ENCODE measurements at places on chromosomes 5 and 9.

GRCh38 chr5:59209758-59210359, 627.0 kb downstream of the RAB3C start:
- no peak for DNase-seq

DNA sequence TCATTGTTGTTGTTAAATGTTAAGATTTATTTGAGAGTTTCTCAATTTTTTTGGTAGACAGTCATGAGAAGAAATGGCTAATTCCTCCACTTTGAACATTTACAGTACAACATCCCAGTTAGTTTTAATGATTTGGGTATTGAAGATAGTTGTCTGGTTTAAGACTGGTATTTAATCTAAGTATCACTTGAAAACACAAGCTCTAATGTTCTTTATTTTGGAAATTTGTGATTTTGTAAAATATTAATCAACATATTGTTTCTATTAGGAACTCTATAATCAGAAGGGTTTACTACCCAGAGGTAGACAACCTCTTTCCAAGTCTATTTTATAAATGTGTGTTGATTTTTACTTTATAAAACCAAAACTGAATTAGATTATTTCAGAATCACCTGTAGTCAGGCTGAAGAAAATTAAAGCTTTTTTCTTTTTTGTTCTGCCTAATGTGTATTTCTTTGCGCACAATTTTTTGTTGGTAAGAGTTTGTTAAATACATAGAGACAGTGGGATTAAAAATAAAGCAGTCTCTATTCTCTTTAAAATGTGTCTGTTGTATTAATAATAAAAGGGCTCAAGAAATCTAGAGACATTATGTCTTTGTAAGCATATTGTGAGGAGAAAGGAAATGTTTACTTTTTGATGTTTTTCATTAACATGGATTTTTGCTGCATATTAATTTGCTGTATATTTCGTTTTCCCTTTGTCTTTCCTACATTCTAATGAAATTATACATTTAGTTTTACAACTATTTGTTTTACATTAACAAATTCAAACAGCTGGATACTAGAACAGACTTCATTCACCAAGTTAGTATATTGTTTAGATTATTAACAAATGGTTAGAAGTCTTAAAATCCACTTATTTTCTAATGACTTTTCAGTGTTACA, 3.9 kb upstream of the PURA start:
- DNase-seq, result no peak

DNA sequence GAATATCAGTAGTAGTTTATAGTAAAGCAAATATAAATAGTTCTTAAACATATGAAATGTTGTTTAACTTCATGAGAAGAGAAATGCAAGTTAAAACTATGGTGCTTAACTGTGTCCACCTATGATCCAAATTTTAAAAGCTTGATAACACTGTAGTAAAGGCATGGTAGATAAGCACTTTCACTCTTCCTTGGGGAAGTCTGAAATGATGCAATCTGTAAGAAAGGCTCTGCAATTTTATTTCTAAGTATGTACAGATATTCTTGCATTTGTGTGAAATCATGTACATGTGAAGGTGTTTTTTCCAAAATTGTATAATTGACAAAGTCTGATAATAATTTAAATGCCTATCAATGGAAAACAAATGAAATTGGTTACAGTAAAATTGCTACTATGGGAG, 66.9 kb downstream of the SYK start:
- no peak for DNase-seq

DNA sequence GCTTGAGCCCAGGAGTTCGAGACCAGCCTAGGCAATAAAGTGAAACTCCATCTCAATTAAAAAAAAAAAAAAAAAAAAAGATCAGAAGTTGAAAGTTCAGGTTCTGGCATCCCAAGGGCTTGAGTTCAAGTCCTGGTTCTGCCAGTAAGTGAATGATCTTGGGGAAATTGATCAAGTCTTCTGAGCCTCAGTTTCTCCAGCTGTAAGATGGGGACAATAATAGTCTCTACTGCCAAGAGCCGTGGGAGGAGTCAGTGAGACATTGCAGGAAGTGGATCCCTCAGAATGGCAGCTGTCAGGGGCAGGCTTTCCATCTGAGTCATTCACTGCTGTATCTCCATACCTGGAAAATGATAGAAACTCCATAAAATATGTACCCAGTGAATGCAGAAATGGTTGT, 37.8 kb upstream of the FUBP3 start:
- no peak for DNase-seq

GRCh38 chr5:1516615-1517601, 6.9 kb downstream of the LPCAT1 start:
- no peak for DNase-seq

- DNase-seq, result no peak
These were observed 428.7 kb upstream of the SGCD start for GRCh38 chr5:155898284-155898683.

DNA sequence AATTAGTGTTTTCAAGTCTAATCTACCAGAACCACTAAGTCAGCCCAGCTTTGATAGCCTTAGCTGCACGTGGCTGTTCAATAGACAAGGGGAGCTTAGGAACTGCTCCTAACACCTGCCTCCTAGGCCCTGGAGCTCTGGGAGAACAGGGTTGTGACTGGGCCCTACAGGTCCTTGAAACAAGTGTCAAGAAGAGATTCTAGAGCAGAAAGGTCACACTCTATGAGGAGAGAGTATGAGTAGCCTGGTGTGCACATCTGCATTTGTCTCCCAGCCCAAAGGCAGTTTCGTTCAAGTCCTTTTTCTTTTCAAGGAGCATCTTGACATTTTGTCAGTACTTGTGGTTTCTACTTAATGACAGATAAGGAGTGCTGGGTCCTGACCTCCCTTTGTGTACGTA, 206.1 kb downstream of the PRELID2 start:
- no peak for DNase-seq

DNA sequence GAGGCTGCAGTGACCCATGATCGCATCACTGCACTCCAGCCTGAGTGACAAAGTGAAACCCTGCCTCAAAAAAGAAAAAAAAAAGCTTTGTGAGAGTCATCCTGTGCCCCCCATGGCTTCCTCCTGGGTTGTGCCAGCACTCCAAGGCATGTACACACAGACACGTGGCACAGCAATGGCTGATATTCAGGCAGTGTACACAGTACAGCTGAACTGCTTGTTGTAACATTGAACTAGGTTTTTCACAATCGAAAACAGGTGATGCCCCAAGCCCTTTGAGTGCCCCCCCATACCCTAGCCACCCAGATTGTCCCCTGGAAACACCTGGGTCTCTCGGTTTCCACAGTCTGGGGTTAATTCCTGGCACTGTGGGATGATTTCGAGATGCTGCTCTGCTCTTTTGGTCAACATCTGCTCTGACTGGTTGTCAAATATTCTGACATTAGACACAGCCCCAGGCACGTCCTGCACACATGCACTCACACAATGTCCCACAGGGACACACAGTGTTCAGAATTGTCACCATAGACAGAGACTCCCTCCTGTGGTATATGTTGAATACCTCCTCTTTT, 9.2 kb downstream of the SPINK4 start:
- no peak for DNase-seq

DNA sequence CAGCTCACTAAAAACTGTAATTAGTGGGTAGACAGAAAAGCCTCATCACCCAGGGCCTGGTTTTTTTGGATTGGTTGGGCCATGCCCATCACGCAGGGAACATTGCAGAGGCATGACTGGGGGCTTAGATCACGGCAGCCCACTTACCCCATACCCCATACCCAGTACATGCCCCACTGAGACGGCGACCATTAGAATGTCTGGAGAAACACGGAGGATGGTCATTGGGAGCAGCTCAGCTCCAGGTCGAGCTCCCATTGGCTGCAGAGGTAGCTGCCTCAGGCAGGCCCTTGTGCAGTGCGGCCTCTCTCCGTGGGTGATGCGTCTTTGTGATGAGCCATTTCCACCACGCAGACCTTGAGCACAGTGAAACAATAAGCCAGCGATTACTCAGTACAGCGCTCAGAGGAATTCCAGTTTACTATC, 204.0 kb downstream of the GADD45G start:
- no peak for DNase-seq

GRCh38 chr5:64939772-64940510, 171.2 kb downstream of the CWC27 start:
- DNase-seq, result no peak

DNA sequence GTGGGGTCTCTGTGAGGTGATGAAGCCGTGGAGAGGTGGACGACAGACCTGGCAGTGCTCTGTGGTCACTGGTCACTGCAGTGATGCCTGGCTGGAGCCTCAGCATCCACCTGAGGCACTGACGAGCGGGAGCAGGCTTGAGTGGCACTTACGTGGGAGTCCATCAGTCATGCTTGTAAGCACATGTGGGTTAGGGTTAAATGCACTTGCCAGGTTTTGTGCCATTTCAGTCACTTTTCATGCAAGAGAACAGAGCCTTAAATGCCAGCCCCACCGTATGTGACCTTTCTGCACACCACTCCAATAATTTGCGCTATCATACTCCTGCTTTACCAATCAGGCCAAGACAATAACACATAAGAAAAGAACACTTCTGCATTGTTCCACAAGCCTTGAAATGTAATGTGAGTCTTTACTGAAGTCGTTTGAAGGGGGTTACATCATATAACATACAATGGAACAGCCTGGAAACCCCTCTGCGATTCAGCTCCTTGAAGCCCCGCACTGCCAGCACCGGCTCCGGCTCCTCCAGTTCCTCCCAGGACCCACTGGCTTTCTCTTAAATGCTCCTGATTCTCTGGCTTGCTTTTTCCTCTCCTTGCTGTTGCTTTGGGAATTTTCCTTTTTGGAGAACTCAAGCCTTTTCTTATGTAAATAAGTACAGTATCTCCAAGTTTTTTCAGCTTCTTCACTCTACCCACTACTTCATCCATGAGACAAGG, 59.4 kb upstream of the CTXN3 start:
- DNase-seq, result no peak

DNA sequence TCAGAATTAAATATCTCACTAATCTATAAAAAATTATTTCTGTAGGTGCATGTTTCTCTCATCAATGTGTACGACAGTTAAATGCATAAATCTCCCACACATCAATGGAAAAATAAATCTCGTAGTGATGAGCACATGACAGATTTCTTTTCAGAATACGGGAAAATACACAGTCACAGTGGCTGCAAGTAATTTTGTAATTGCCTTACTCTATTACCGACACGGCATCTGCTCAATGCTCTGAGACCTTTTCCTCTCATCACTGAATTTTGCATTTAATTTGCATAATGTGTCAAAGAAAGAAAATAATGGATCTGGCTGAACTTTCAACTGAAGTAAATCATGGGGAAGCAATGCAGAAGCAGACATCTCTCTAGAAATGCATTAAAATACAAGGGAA, 37.2 kb downstream of the PDE4D start:
- DNase-seq, result no peak

DNA sequence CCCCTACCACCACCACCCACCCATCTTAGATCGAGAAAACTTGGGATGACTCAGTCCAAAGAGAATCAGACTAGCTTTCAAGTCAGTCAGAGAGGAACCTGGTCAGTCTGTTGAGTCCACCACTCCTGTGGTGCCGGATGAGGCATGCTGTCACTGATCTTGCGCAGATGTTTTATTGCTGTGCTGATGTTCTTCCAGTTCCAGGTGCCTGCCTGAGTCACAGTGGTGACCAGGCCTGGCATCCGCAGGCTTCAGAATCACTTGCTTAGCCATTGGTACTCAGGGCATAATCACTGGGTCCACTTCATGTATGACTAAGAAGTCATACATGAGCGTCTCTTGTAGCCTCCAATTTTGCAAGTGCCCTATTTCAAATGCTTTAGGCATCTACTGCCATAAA, 114.1 kb downstream of the MUSK start:
- DNase-seq, result no peak

DNA sequence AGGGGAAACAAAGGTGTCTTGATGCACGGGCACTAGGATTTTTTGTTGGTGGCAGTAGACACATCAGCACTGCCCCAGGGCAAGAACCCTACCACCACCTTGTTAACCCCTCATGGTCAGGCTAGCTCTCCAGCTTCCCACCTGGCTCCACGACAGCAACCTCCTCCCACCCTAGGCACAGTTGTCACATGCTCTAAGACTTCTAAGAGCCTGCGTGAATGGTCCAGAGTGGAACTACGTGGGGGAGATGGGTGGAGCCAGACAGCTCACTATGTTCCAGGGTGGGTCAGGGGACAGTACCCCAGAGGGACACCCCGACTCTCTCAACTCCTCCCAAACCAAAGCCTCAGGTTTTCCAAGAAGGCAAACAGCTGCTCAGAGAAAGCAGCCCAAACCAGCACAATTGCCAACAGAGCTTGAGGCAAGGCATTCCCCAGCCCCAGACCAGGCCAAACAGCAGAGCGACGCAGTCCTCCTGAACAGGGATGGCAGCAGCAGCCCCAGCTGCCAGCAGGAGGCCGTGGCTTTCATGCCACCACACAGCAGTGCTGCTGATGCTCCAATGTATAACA, 78.0 kb downstream of the NRG2 start:
- DNase-seq, result no peak

GRCh38 chr5:68544648-68545552, 329.3 kb downstream of the PIK3R1 start:
- no peak for DNase-seq

- no peak for DNase-seq
These were observed 142.2 kb downstream of the BAAT start for GRCh38 chr9:101242651-101243050.

DNA sequence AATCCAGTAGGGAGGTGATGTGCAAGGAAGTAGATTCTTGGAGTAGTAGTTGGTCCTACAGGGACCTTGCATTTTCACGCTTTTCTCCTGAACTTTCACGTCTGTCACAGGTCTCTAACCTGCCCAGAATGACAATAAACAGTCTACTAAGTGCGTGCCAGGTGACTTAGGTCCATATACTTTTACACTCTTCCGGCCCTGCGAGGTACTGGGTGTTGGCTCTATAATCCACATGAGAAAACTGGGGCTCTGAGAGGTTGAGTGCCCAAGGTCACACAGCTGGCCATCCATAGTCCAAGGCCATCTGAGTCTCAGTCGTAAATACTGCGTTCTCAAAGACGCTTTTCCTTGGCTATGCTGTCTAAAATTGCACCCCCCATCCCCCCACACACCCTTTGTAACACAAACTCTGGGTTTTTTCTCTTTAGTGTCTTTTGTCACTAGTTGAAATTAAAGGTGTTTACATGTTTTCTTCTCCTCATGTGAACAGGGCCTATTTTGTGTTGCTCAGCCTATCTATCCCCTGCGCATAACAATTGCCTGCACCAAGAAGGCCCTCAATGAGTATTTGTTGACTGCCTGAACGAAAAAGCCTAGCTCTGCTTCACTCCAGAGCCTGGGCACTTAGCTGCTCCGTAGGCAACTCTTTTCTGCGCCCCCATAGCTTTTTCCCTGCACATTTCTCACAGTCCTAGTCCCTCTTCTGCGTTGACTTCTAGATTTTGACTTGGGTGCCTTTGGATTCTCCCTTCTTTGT, 943 bp downstream of the SFXN1 start:
- no peak for DNase-seq
